ENCODE measurements at places on chromosomes 4 and X.

- no peak for DNase-seq
These were observed 193.5 kb downstream of the PDGFC start for GRCh38 chr4:156778093-156778492.

GRCh38 chrX:40068048-40068447 lies 29.7 kb downstream of the BCOR start:
- DNase-seq = no peak

DNA sequence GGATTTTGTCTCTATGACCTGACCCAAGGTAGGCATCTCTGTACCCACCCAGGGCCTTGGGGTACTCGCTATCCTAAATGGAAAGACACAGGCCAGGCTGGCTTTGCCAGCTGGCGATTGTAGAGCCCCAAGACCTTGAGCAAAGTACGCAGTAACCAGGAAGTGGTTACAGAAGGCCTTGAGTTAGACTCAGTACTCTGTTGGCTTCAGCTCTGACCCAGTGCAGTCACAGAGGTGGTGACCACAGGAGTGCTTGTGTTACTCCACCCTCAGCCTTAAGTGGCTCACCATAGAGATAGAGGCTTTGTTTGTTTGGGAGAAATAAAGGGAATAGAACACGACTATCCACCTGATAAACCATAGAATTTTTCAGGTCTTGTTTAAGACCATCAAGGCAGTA lies 880.5 kb upstream of the POU3F4 start:
- no peak for DNase-seq

- DNase-seq = no peak
These were observed 931.0 kb upstream of the INTU start for GRCh38 chr4:126701756-126702155.

Measured in activated CD8-positive, alpha-beta memory T cell treated with anti-CD3 and anti-CD28 coated beads for 4 hours (primary cell).